NCI-H1417 (cell line): ENCODE measurements at places on chromosomes 13 and 19.
A peak's percentile ranks its signal among the peaks of the same experiment; 100 is the strongest.

DNA sequence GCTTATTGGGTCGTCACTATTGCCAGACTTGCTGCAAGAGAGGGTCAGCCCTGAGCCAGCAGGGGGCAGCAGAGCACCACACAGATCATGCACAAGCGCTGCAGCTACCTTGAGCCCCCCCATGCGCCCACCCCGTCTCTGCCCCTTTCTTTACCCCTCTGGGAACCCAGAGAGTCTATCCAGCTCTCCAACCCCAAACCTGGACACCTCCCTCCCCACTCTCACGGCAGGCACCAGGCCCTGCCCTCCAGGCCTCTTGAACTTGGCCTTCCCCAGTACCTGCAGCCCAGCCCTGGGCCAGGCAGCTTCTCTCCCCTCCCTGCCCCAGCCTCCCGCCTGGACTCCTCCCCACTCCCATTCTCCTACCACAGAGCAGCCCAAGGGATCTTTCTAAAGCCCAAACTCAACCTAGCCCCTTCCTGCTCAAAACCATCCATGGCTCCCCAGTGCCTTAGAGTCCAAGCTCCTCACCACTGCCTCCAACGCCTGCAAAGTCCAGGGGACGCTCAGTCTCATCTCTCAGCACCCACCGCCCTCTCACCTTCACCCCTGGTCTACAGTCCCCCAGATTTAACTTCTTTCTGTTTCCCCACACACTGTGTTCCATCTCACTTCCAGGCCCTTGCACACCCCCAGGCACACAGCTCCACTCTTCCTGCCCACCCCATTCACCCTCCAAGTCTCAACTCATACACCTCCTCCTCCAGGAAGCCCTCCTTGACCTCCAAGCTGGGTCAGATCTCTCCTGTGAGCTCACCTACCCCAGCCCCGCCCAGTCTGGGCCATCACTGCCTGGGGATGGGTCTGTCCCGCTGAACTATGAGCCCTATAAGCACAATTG lies 9.4 kb upstream of the CEACAM16 start:
- DNase-seq, result no peak

- peak; percentile 45 for DNase-seq
Measured at GRCh38 chr13:60467098-60467497, 70.1 kb downstream of the TDRD3 start.

DNA sequence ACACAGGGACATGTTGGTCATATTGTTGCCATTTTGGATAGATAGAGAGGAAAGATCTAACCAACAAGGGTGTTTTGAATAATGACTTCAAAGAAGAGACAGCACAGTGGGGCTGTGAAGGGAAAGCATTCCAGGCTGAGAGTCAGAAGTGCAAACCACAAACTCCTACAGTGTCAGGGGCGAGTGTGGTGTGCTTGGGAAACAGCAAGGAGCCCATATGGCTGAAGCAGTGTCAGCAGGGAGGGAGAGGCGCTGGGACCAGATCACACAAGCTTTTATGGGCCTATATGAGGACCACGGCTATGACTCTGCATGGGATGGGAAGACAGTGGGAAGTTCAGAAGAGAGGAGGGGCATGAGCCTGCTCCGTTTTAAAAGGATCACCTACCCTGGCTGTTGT lies 166.4 kb downstream of the MYO16 start:
- no peak for DNase-seq

DNA sequence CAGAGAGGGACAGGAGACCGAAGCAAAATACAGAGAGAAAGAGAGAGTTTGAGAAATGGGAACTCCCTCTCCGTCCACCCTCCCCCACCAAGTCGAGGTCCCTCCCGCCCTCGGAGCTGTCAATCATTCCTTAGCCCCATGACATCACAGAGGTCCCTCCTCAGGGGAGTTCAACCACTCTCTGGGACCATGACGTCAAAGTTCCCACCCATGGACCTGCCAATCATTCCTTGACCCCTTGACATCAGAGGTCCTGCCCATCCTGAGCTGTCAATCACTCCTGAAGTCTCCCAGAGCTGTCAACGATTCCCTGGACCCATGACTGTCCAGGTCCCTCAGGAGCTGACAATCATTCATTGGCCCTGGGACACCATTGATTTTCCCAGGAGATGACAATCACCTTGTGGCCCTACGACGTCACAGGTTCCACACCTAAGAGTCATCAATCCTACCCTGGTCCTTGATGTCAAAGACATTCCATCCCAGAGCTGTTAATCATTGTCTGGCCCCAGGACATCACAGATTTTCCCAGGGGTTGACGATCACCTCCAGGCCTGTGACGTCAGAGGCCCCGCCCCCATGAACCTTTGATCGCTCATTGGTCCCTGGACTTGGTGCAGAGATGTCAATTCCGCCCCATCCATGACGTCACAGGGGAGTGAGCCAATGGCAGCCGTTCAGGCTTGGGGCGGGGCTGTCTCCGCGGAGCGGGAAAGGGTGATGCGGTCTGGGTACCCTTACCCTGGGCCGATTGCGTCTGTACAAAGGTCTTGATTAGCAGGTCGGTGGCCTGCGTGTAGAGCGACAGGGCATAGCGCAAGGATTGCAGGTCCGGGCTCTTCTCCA lies 61.7 kb downstream of the COLGALT1 start:
- DNase-seq, result no peak

DNA sequence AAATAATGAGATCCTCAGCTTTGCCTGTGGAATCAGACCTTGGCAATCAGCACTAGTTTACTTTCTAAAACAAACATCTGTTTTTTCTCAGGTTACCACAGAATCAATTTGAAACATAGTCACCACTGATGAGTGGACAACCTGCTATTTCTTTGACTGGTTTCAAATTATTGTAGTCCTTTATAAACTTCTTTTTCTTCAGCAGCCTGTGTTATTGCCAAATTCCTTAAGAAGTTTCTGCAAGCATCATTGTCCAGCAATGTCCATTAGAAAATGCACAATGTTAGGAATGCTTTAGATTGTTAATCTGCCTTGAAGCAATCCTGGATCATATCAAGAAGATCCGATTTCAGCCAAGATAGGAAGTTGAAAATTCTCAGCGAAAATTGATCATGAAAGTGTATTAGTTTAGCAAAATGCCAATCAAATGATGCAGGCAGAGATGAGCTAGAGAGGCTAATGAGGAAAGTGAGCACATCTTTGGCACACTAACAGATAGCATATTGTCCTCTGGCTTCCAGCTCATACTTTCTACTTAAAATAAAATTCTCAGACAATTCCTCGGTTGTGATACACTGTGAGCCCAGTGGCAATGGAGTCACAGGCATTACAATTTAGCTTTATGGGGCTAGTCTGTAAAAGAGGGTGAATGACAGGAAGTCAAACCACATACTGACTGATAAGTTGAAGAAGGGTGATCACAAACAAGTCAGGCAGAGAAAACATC lies 270.6 kb downstream of the SLITRK6 start:
- DNase-seq, result no peak

DNA sequence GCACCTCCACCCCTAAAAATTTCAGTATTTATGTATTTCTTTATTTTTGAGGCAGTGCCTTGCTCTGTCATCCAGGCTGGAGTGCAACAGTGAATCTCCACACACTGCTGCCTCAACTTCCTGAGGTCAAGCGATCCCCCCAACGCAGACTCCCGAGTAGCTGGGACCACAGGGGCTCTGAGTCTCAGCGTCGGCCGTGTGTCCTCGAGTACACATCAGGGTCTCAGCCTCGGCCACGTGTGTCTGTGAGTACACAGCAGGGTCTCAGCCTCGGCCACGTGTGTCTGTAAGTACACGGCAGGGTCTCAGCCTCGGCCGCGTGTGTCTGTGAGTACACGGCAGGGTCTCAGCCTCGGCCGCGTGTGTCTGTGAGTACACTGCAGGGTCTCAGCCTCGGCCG lies 21.2 kb downstream of the C2CD4C start:
- no peak for DNase-seq

- no peak for DNase-seq
Measured at GRCh38 chr13:46864941-46865340, 31.9 kb downstream of the HTR2A start.

DNA sequence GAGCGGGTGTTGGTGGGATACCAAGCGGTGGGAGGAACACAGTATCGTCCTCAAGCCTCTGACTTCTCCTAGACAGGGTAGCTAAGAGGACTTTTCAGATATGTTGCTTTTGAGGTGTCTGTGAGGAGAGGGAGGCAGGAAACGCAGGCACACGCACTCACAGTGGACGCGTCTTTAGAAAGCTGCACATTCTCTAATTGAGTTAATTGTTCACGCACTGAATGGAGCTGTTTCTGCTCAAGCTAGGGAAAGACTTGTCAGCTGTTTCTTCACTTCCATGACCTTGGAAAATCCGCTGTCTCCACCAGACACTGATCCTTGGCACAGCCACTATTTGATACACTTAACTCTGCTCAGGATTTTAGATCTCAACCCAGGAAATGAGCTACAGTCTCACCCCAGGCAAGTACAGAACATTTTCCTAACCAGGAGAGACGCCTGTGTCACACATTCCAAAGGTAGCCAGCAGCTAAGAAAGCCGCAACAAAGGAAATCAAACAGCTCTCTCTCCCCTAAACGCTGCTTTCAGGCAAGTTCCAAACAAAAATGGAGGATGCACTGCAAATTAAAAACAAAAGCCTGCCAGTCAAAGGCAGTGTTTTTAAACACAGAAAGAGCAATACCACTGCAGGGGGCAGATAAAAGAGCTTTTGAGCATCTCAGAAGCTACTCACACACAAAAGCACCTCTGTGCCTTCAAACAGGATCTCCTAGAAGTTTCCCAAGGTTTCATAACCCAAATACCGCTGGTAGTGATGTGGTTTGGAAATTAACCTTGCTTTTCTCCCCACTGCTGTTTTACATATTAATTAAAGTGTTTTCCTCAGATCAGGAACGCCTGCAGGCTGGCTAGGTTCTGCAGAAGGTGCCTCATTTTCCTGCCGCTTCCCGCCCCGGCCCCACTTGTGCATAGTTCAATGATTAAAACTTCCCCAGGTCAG lies 57.3 kb downstream of the IRS2 start:
- DNase-seq, result no peak

DNA sequence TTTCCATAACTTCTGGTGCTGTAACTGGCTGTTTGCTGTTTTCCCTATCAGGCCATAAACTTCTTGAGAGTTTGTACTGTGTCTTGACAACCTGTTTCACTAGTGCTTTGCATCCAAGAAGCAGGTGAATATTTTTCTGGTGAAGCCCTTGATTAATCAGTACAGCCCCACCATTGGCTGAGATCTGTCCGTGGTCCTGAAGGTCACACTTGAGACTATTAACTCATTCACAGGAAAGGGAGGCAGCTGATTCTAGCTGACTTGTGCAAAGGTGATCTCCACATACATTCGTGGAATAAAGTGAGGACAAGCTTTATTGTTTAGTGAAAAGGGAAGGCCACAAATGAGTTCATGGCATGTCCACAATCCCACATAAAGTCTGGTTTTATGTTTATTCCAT lies 61.4 kb upstream of the ZNF835 start:
- DNase-seq, result no peak

DNA sequence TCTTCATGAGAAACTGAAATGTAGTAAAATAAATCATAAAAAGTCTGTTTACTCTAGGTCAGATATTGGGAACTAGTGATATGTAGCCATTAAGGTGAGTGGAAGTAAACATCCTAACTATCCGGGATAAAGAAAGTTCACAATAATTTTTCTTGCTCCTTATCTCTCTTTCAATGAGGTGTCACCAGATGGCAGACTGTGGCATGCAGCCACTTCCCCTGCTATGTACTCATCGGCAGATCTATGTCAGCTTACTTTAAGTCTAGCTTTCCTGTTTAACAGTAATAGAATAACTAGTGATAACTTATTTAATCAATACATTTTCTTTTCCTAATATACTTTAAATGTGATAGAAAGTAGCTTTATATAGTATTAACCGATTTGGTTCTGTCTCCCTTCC lies 181.9 kb downstream of the NDFIP2 start:
- no peak for DNase-seq

GRCh38 chr19:6064336-6065073 lies 45.8 kb downstream of the RFX2 start:
- no peak for DNase-seq

GRCh38 chr19:58450856-58451357 lies 515 bp upstream of the ZNF324B start:
- DNase-seq, result no peak

- DNase-seq, result no peak
Measured at GRCh38 chr13:44815623-44816022, 173.6 kb downstream of the NUFIP1 start.

DNA sequence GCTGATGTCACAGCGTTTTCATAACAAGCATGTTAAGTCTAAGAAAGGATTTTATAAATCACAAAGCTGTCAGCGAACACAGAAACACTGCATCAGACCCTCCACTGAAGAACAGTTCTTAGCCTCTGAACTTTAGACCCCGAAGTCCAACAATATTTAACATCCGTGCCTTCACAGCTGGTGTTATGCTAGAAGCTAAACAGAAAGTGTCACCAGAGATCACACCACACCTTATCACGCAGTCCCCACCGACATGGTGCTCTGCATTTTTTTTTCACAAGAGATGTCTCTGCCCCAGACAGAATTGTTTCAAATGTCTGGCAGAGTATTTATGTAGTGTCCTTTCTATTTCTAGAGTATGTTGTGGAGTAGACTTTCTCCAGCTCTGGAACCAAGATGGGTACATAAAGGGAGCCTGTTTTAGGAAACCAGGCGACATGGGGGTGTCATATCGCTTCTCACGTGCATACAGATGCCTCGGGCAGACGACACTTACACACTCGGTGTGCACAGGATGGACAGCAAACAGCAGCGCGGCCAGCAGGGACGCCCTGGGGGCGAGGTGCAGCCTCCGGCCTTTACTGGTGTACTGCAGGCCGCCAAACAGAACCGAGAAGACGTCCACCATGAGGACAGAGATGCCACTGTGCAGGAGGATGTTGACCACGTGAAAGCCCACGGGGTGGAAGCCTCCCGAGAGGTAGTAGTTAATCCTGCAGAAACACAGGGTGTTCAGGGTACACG lies 12.0 kb downstream of the TMTC4 start:
- DNase-seq, result no peak

DNA sequence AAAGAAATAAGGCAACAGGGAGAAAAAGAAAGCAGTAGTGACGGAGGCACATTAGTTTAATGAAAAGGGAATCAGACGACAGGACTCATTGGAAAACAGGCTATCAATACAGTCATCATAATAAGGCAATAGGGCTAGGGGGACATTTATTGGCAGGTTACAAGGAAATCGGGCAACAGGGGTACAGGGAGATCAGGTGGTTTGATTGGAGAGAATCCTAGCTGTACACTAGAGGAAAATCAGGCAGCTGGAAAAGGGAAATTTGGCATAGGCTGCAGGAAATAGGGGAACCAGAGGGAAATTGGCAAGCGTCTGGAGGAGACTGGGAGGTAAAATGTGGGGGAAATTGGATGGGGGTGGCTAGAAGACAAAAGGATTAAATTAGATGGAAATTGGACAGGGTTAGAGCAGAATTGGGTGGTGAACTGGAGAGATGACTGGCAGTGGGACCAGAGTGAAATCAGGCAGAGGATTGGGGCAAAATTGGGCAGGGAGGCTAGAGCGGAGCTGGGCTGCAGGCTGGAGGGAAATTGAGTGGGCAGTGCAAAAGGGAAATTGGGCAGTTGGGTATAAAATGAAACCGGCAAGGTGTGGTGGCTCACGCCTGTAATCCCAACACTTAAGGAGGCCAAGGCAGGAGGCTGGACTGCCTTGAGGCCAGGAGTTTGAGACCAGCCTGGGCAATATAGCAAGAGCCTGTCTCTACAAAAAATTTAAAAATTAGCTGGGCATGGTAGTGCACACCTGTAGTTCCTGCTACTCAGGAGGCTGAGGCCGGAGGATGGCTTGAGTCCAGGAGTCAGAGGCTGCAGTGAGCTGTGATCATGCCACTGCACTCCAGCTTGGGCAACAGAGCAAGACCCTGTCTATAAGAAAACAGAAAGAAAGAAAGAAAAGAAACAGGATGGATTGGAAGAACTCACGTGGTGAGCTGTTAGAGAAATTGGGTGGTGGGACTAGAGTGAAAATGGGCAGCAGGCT lies 7.4 kb downstream of the LRFN3 start:
- DNase-seq, result no peak

- peak; percentile 80 for DNase-seq
Measured at GRCh38 chr19:531753-532560, at the start of gene CDC34. Gene CDC34 (plus strand): TSS chr19:531760. CDS start chr19:531932, 172 bp downstream.
